Activated T-cell treated with anti-CD3 and anti-CD28 coated beads, Interleukin-2, amount 50 U/mL, for 4 hours (primary cell): ENCODE measurements at places on chromosomes 16 and 17. TPM values are rescaled to one million over a fixed set of nuclear protein-coding genes. Genes with fewer than 3 reads are reported as not detected.

DNA sequence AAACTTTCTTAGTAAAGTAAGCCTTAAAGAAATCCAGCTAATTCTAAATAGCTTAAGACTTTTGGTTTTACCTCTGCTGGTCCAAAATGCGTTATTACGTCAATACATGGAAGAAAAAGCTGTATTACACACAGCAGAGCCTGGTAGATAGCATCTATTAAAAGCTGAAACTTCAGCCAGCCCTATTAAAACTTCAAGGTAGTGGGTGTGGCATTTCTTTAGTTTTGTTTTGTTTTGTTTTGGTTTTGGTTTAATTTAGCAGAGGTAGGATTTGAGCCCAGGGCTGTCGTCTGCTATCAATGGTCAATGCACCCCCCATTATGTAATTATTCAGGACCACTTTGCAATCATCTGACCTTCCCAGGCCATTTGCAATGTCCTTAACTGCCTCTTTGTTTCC is 318.4 kb upstream of the MAF start:
- DNase-seq = no peak

Gene GNPTG
- total RNA-seq = 27.4 TPM

GRCh38 chr16:1481906-1482835 is 6.6 kb downstream of the PTX4 start:
- no peak for DNase-seq

Gene HAP1
- not detected for total RNA-seq
